ENCODE measurements at places on chromosomes 2 and 18.

- DNase-seq, result no peak
Observed at GRCh38 chr2:129016972-129017371, 698.3 kb upstream of the HS6ST1 start.

- no peak for DNase-seq
Observed at GRCh38 chr2:204051476-204051875, 114.9 kb downstream of the ICOS start.

DNA sequence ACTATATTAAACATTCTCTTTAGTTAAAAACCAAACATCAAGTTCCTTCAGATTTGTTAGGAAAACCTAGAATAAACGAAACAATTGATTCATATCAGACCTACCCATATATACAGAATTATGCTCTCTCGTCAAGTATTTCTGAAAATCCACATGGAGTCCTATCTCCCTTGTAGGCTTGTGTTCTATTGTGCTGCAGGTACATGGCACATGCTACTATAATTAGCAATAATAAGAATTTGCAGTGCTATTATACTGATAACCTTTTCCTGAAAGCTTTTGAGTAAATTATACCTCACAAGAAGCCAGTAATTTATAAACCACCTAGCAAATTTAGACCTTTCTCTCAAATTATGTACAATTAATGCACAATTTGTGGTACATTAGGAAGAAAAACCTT is 158.6 kb upstream of the STK17B start:
- DNase-seq, result no peak

DNA sequence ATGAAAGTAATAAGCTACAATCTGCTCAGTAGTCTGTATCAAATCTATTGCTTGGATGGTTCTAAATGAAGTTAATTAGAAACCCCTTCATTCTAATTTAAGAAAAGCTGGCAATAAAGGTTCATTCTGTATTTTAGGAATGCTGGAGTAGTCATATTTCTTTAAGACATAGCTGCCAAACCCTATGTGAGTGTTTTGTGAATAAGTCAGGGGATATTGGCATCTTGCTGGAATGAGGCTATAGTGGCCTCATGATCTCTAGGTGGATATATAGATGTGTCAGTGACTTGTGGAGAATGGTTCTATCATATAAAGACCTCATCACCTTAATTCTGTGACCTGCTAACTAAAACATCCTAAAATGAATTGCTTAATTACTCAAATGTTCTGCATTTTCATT is 196.3 kb downstream of the PDE1A start:
- no peak for DNase-seq

GRCh38 chr18:76948345-76948744 is 126.0 kb downstream of the ZNF236 start:
- no peak for DNase-seq

DNA sequence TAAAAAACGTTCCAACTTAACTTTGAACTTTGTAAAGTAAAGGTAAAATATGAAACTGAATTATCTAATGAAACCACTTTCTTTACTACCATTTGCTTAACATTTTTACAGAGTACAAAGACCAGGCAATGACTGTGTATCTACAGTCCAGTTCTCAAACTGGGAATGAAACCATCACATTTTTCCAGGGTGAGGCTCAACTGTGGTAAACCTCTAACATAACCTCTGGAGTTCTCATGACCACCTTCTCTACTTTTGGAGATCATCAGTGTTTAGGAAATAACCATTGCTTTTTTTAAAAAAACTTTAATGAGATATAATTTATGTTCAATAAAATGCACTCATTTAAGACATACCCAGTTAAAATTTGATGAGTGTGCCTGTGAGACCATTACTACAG is 223.5 kb downstream of the RNF152 start:
- DNase-seq, result no peak

- no peak for DNase-seq
Observed at GRCh38 chr18:48354746-48355260, 54.4 kb downstream of the ZBTB7C start.
